Stimulated activated CD4-positive, alpha-beta T cell treated with anti-CD3 and anti-CD28 coated beads, Interleukin-1b, Interleukin-23, amount 100 ng/mL, for 1 hour (primary cell): ENCODE measurements at places on chromosomes 13 and 19.

GRCh38 chr19:54199401-54199800 is 1.3 kb upstream of the RPS9 start:
- DNase-seq = no peak

- no peak for DNase-seq
Observed at GRCh38 chr13:57253551-57253950, 86.6 kb downstream of the PRR20E start.

DNA sequence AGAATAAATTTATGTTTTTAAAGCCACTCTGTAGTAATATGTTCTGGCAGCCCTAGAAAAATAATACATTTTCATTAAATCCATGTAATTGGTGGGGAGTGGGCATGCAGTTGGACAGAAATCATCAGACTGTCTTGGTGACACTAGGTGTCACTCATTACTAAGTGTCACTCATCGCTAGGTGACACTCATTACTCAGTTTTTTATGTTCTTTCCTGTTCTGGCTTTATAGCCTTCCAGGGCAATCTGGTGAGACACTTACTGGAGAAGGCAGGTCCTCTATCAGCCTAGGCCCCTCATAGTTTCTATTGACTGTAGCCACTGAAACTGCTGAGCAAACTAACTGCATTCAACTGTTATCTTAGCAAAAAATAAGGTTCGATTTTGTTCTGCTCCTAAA is 542.1 kb downstream of the SLITRK1 start:
- no peak for DNase-seq

DNA sequence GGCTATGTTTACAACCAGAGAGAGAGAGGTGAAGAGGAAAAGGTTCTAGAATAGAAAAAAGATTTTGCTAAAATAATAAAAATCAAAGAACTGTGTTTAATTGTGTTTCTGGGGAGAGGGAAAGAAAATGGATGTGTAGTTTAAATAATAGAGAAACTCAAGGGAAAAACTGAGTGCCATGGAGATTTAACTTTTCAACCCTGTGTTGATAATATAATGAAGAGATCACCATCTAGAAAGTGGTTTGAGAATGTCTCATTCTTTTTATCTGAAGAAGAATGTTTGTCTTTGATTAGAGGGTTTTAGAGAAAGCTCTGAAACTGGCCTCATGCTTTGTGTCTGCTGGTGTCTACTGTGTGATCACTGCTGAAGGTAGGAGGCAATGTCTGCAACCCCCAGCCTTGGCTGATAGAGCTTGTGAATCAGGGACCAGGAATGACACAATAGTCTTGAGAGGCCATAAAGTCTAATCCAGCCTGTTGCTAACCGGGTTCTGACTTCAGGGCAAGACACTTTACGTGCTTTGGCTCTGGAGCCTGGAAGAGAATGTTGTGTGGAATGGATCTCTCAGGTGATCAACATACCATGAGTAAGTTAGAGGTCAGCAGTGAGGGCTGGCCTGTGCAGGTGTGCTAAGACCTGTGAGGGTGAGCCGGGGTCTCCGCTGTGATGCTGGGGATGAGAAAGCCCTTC is 5.4 kb downstream of the COL4A2 start:
- DNase-seq = no peak

DNA sequence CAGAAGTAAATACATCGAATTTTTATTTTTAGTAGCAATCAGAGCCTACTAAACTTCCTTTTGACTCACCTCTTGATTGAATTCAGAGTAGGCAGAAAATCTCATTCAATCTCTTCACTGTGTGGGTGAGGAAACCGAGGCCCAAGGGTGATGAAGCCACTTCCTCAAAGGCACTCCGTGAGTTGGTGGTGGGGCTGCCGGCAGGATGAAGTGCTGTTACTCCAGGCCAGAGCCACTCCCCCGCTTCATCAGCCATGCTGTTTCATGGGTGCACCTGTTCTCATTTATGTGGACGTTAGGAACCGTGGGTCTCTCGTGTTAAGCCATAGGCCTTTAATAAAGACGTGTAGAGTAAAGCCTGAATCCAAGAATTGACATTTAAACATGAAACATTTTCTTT is 13.2 kb downstream of the ING1 start:
- DNase-seq = no peak

DNA sequence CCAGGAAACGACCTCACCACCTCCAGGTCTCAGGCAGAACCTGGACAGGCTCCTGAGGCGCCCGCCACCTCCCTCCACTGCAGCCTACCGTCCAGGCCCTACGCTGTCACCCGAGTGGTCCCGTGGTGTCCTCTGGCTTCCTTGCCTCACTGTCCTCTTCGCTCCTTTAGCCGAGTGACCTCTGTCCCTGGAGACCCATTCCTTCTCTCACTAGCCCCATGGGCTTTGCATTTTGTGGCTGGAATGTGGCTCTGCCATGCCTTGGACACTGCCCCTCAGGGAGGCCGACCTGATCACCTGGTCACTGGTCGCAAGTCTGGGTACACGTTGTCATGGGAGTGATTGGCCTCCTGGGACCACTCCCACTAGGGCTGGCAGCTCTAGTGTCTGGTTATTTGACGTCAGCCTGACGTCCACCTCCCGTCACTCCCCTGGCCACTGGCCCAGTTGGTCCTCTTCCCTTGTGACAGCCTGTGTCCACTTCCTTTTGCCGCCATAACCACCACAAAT is 17.9 kb downstream of the SLC25A42 start:
- no peak for DNase-seq

- peak; percentile 41 for DNase-seq
Observed at GRCh38 chr19:51372649-51373504, at the start of gene NKG7. NKG7 (minus strand) TSS chr19:51372654; CDS start chr19:51372535, 119 bp downstream.

GRCh38 chr19:58547323-58548312 is 3.8 kb downstream of the TRIM28 start:
- no peak for DNase-seq

- no peak for DNase-seq
Observed at GRCh38 chr19:6378041-6378440, 2.3 kb upstream of the PSPN start.

GRCh38 chr13:24306632-24307031 is 2.7 kb upstream of the C1QTNF9 start:
- no peak for DNase-seq

DNA sequence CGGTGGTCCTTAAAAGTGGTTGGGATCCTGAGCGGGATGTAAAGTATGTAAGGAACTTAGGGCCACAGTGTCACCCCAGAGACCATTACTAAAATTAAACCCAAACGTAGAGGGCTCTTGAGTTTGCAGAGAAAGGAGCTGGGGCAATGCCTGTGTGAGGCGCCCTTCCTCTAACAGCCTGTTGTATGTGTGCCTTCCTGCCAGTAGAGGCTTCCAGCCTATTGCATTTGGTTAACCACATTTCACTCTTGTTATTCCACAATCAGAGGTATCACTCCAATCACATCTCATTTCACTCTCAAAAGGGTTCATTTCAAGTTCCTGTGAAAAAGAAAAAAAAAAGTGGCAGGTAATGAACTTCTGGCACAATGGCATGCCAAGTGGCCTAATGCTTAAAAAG is 29.4 kb downstream of the DIAPH3 start:
- no peak for DNase-seq

- no peak for DNase-seq
Observed at GRCh38 chr13:42561752-42562467, 12.0 kb upstream of the TNFSF11 start.

GRCh38 chr19:34135054-34135800 is 37.1 kb upstream of the LSM14A start:
- no peak for DNase-seq

GRCh38 chr19:54573330-54573872 is at the start of gene LILRA2:
LILRA2 (plus strand) TSS chr19:54573790; CDS start chr19:54573879, 89 bp downstream.
- no peak for DNase-seq

GRCh38 chr19:18109733-18110608 is 12.4 kb downstream of the MAST3 start:
- no peak for DNase-seq

- no peak for DNase-seq
Observed at GRCh38 chr19:42366673-42367072, 23.4 kb downstream of the CNFN start.

DNA sequence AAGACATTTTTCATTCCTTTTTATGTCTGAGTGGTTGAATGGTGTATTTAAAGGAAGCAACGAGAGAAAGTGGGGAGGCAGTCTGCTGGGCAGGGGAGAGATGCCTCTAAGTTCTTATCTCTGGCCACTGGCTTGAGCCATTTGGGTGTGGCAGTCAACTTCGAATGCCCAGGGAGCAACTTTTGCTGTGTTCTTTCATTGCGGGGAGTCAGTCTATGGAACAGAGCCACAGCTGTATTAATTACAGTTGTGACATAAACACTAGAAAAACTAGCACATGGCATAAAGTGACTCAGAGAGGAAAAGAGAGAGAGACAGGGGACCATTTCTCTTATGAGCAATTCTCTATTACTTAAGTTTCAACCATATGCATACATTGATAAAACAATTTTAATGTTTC is 40.4 kb upstream of the PDCD5 start:
- no peak for DNase-seq

GRCh38 chr13:26813321-26813979 is 52.9 kb upstream of the GPR12 start:
- DNase-seq = no peak

- DNase-seq = no peak
Observed at GRCh38 chr19:55300886-55301458, 17.2 kb downstream of the BRSK1 start.

- DNase-seq = no peak
Observed at GRCh38 chr13:22925881-22926747, 254.7 kb upstream of the SGCG start.

DNA sequence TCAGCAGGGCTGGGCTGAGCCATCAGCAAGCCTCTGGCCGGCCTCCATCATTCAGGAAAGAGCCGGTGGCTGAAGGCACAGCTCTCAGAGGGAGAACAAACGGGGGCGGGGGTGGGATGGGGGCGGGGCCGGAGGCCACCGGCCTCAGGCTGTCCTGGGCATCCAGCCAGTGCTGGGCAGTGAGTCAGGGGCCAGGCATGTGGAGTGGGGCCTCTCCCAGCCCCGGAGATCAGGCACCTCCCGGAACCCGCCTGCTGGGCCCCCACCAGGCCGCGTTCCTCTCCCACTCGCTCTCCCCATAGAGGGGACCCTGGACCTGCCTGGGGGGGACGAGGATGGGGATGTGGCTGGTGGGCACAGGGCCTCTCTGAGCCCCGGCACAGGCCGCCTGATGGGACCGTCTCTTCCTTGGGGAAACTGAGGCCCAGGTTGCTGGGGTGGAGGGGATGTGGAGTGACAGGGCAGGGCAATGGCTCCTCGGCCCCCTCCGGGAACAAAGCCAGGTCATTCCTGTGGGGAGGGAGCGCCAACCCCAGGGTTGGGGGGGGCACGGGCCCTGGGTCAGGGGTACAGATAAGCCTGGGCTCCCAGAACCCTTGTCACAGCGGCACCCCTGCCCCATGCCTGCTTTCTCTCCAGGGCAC is 12.9 kb downstream of the SPC24 start:
- DNase-seq = no peak

DNA sequence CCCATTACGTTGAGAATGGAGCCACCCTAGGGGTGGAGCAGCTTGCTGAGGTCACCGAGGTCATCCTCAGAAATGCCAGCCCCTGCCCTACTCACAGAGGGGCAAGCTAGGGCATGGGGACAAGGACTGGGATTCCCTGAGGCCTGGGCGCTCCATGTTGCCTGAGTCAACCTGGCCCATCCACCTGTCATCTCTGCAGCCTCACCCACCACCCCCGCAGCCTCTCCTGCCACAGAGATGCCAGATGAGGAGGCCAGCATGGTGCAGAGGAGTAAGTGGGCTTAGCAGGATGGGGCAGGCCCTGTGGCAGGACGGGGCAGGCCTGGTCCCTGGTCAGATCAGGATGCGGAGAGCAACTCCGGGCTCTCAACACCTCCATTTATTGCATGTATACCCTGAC is 9.5 kb downstream of the NKPD1 start:
- DNase-seq = no peak

DNA sequence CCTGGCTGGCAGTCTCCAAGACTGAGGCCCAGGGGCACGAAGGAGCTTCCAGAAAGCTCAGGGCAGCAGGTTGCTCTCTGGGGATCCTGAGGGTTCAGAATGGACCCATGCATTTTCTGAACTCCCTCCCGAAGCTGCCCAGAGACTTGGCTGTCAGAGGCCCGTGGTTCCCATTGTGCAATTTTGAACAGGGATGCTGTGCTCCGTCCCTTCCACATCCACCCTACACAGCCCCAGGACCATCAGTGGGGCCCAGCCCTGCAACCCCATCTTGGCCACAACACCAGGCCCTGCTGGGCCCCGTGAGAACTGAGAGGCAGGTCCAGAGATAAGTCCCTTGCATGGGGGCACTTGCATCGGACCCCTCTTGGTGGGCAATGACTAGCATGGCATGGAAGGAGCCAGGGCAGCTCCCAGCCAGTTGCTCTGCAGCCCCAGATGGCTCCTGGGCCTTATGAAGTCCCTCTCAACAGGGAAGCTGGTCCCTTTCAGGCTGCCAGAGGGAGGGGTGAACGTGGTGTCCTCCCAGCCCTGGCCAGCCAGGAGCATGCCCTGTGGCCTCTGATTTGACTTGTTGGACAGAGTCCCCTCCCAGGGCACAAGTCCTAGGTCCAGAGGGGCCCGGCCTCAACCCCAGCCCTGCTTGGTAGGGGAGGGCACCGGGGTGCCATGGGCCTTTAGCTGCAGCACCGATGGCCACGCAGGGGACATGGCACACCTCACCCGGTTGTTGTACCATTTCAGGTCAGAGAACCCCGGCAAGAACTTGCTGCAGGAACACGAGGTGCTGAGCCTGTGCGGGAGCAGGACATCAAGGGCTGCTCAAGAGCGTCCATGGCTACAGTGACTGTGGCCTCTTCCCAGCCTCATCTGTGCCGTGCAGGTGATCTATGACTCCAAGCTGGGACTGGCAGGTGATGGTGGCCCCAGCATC is 17.3 kb upstream of the ZNF14 start:
- no peak for DNase-seq

DNA sequence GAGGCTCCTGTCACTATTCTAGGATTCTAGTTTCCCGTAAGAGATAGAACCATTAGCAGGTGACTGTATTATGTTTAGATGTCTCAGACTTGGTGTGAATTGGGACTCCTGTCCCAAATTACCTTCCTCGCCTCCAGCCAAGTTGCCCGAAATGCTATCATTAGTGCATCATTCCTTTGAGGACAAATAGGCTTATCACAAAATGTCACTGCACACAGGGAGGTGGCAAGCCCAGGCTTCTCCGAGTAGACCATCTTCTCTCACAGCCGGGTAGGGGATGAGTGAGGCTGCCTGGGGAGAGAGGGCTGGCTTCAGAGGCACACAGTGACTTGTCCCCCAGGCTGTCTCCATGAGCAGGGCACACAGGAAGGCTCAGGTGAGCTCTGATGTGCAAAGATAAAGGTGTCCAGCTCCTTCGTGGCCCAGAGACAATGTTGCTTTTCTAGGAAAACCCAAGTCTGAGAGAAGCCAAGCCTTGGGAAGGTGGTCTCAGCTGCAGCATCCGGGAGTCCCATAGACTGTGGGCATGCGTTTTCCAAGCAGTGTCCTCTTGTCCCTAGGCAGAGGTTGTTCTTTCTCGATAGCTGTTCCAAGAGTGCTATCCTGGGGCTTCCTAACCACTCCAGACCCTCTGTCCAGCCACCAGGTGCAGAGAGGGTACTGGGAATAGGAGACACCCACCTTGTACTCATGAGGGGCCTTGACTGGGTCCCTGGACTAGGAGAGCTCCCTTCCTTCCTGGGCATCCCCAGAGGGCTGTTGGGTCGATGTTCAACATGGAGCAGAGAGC is 163.1 kb upstream of the TSHZ3 start:
- no peak for DNase-seq
